ENCODE measurements at places on chromosomes 4 and X.

- DNase-seq, result no peak
Measured at GRCh38 chr4:185472103-185472542, 590 bp upstream of the CCDC110 start.

GRCh38 chr4:173998471-173999144 is 284.9 kb downstream of the FBXO8 start:
- DNase-seq, result no peak

GRCh38 chrX:24428516-24428915 is 36.6 kb upstream of the PDK3 start:
- no peak for DNase-seq

- DNase-seq, result no peak
Measured at GRCh38 chr4:2011583-2011982, 2.8 kb upstream of the NELFA start.

DNA sequence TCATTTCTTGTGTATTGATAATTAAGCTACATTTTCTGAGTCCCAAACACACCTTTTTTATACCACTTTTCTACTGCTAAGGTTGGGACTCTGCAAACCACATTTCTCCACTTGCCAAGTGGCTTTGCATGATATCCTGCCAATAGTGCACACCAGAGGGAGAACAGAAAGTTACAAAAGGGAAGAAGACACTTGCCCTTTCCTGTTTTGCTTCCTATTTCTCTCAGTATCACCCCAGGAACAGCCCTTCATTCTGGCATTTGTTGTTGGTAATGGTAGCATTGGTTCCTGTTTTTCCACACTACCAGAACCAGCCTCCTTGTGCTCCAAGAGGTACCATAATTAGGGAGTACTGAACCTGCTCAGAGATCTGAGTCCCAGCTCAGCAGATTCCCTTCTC is 87.1 kb downstream of the HDX start:
- DNase-seq, result no peak

GRCh38 chr4:85760511-85760910 is 285.6 kb downstream of the ARHGAP24 start:
- no peak for DNase-seq

DNA sequence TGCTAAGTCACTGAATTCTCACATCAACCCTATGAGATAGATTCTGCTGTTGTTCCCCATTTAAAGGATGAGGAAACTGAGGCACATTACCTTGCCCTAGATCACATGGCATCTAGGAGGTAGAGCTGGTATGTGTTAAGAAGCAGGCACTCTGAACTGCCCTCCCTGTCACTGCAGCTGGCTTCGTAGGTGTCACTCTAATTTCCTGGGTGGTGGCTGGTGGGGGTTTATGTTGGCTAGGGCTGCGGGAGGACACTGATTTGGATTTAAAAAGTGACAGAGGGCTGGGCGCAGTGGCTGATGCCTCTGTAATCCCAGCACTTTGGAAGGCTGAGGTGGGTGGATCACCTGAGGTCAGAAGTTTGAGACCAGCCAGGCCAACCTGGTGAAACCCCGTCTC is 93.0 kb downstream of the ARHGAP10 start:
- DNase-seq, result no peak

- DNase-seq, result no peak
Measured at GRCh38 chrX:40310016-40310415, 212.3 kb upstream of the BCOR start.

GRCh38 chr4:120354381-120354780 is 287.7 kb upstream of the MAD2L1 start:
- no peak for DNase-seq

DNA sequence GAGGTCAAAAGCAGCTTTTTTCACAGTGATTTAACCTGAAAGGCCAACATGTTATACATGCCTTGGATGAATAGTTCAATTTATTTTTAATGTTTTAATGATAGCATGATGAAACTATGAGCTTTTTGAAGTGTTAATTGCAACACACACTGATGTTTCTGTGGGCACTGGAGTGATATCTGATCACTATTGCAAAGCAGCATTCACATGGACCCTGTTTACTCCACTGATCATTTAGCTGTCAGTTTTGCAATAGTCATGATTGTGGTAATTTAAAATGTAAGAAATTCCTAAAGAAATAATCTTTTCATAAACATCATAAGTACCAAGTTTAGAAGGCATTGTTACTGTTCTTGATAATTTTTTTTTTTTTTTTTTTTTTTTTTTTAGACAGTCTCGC is 74.1 kb downstream of the ARSJ start:
- no peak for DNase-seq
